Chondrocyte (in vitro differentiated cells): ENCODE measurements at places on chromosomes 4 and X. TPM values are rescaled to one million over a fixed set of nuclear protein-coding genes. Genes with fewer than 3 reads are reported as not detected.

SMR3A gene
- total RNA-seq: not detected in 3 replicates

DNA sequence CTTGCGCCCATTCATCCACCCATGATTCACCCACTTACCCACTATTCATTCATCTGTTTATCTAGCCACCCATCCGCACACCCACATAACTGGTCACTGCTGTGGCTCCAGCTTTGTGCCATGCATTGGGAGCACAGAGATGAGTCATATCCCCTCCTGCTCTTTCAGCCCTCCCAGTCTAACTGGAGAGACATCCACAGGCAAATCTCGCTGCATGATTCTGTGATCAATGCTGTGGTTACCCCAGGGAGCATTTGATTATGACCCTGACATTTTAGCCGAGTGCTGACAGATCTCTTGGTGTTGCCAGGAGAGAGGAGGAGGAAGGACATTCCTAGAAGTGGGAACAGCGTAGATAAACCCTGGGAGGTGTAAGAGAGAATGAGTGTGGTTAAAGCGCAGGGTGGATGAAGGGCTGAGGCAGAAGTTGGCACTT lies 10.4 kb upstream of the PORCN start:
- DNase-seq: peak; percentile 4

PNCK gene
- total RNA-seq: 3.2 to 3.8 TPM (median 3.5 TPM) in 3 replicates

- DNase-seq: no peak
Measured at GRCh38 chrX:42420426-42420825, 357.5 kb downstream of the PPP1R2C start.

GRCh38 chr4:21571100-21571499 lies 377.5 kb downstream of the KCNIP4 start:
- no peak for DNase-seq

GRCh38 chrX:24242649-24243175 lies 71.2 kb downstream of the SUPT20HL2 start:
- DNase-seq: no peak

ZAR1 gene
- not detected in 3 replicates for total RNA-seq

DNA sequence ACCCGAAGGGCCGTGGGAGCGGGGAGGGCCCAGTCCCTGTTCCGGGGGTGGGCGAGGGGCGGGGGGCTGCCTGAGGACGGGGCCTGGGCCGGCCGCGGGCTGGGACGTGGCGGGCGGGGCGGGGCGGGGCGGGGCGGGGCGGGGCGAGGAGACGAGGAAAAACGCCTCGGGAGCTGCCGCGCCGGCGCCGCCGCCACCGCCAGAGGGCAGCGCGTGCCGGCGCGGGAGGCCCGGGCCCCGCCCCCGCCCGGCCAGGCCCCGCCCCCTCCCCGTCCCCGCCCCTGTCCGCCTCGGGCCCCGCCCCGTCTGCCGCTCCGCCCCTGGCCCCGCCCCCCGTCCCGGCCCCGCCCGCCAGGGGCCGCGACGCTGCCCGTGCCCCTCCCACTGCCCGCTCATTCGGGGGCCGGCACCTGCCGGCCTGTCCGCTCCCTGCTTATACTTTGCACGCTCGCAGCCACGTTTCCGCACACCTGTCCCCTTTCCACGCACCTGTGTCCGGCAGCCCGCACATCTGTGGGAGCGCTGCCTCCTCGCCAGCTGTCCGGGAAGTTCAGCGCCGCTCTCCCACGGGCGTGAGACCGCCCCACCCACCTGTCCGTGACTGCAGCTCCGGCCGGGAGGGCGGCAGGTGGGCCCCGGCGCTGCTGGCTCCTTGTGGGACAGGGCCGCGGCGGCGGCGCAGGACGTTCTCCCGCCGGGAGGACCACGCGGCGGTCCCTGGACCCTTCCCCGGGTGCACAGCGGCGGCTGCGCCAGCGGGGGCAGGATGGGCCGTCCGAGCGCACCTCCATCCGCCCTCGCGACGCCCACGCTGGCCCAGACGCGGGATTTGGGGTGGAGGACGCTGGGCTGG lies 1.7 kb upstream of the FGFRL1 start:
- DNase-seq: no peak

DNA sequence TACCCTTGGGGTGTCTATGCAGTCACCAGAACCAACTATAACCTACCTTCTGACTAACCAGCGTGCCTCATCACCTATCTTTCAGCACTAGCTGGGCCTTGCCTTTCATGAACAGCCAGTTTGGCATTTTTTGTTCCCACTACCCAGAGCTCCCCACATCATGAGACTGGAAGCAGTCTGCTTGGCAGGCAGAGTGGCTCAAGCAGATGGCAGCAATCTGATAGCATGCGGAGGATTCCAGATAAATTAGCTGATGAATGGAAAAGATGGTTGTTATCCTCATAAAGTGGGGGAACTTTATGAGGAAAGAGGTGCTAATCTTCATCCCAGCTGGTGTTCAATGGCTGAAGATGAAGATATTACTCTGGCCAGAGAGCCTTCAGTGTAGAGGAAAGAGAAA lies 243.2 kb upstream of the EDA2R start:
- no peak for DNase-seq

GRCh38 chr4:37675587-37676290 lies 10.4 kb downstream of the RELL1 start:
- DNase-seq: no peak

- DNase-seq: no peak
Measured at GRCh38 chr4:36574816-36575215, 293.4 kb downstream of the DTHD1 start.

DNA sequence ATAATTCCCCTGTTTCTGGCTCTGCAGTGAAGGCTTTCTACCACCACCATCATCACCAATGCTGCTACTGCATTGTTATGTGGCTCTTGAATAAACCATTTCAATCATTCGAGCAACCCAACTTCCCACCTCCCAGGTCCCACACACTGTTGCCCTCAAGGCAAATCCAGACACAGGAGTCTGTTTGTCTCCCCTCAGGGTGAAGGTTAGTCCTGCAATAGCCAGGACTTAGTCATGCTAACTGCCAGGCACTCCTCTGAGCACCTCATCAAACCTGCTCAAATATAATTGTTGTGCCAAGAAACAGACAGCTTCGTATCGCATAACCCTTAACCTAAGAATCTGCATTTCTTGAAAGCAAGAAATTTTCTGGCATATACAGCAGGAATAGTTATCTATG lies 213.2 kb downstream of the KDR start:
- no peak for DNase-seq

F9 gene
- total RNA-seq: not detected in 3 replicates

HEPH gene
- 0.50 to 9.0 TPM (median 0.59 TPM) in 3 replicates for total RNA-seq

SYTL4 gene
- 5.3 to 10.8 TPM (median 5.9 TPM) in 3 replicates for total RNA-seq

GRCh38 chr4:147683188-147683591 lies 773 bp downstream of the PRMT9 start:
- no peak for DNase-seq

DNA sequence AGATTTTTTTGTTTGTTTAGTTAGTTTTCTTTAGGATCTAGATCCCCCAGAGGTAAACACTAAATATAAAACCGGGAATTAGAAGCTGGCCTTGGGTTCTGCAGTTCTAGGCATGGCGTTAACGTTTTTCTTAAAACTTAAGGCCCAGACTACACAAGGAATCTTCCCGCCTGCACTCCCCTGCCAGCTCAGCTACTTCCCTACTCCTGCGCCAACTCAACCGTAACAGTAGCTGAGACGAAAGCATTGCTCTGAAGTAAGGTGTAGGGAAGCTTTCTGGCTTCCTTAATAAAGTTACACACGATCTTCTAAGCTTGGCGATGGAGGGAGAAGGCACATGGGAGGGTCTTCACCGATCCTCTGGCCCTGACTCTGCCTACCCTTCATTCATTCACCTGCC lies 37.1 kb downstream of the CPE start:
- no peak for DNase-seq

SSX4 gene
- not detected in 3 replicates for total RNA-seq

HTR2C gene
- total RNA-seq: not detected in 3 replicates

GRCh38 chr4:127616898-127617297 lies 15.9 kb upstream of the INTU start:
- DNase-seq: no peak

DNA sequence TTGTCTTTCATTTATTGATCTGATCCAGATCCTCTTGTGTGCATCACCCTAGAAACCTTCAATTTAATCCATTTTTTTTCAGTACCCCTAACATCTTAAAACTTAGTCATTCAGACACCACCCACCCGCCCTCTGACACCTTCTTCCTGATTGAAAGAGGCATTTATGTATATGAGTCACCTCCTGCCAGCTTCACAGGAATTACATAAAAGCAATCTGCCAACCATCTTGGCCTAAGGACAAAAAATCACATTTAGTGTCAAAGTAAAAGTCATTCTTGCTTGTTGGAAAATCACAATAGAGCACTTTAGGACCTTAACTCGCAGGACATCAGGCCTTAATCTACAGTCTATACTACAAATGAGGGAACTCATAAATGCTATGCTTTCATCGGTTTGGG lies 52.1 kb downstream of the NDST3 start:
- DNase-seq: no peak

DNA sequence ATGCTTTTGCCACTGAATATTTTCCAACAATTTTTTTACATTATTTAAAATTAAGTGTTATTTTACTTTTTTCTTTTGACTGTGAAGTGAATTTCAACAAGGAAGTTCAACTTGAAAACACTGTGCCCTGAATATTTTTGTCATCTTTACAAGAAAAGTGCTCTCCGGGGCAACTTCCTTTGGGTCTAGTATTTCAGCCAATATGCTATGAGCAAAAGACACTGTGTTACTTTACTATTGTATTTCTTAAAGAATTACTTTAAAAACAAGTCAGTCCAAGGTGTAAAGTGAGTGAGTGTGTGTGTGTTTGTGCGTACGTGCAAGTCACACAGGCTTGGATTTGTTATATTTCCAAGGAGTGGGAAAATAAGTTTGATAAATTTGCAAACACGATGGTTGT lies 7.6 kb upstream of the USP53 start:
- no peak for DNase-seq

- DNase-seq: no peak
Measured at GRCh38 chr4:53365121-53365485, 758 bp downstream of the SCFD2 start.

DNA sequence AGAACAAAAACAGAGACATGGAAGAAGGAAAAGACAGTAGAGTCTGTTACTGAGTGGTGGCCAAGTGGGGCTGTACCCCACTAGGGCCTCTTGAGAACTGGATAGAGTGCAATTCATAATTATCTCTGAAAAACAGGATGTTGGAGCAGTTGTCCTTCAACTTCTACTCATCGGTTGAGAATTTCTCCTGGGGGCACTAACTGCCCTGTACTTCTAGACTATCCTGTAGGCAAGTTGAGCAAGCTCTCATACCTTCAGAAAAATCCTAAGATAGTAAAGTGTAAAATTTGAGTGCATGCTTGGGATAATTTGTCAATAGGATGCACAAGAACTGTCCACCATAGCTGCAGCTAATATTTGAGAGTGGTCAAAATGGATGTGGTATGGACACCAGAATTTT lies 179.7 kb upstream of the CNKSR2 start:
- DNase-seq: no peak

GRCh38 chr4:101232074-101232776 lies 115.1 kb downstream of the PPP3CA start:
- no peak for DNase-seq

EIF1AX gene
- total RNA-seq: 55.0 to 81.0 TPM (median 60.5 TPM) in 3 replicates

LONRF3 gene
- 0.07 to 0.10 TPM in 2 of 3 replicates, not detected in the other for total RNA-seq

TMEM255A gene
- 0.10 to 0.15 TPM in 2 of 3 replicates, not detected in the other for total RNA-seq

RHOXF1 gene
- total RNA-seq: not detected in 3 replicates

MRPL1 gene
- total RNA-seq: 21.9 to 26.1 TPM (median 22.5 TPM) in 3 replicates

AR gene
- total RNA-seq: 3.3 to 4.2 TPM (median 4.0 TPM) in 3 replicates

TMEM35A gene
- 0.62 to 0.92 TPM (median 0.85 TPM) in 3 replicates for total RNA-seq

- no peak for DNase-seq
Measured at GRCh38 chr4:23866450-23867075, 23.3 kb downstream of the PPARGC1A start.

PDLIM3 gene
- total RNA-seq: 14.3 to 68.5 TPM (median 63.0 TPM) in 3 replicates

ANOS1 gene
- total RNA-seq: 9.6 to 23.1 TPM (median 22.3 TPM) in 3 replicates

DNA sequence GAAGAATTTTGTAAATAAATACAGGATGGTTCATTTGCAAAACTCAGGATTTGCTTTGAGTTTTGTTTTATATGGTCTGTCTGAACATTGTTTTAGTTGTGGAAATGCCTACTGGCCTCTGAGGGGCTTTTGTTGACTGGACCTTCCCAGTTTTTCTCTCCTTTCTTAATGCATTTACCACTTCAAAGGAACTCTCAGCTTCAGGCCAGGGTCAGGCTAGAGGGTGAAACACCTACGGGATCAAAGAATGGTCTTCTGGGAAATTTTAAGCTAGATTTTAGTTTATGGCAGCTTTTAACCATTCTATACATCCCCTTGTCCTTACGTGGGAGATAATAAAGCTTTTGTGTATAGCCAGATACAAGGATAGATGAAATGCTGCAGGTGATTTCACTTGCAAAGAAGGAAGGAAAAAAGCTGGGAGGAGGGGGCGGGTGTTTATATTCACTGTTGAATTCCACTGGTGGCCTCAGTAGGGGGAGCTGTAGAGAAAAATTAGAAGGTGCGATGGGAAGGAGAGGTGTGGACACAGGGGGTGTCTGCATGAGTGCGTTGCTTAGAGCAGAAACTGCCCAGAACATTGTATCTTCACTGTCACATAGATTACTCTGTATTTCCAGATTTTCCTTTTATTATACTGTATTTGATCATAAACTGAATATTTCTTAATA lies 151.8 kb downstream of the TSPAN5 start:
- DNase-seq: no peak

DNA sequence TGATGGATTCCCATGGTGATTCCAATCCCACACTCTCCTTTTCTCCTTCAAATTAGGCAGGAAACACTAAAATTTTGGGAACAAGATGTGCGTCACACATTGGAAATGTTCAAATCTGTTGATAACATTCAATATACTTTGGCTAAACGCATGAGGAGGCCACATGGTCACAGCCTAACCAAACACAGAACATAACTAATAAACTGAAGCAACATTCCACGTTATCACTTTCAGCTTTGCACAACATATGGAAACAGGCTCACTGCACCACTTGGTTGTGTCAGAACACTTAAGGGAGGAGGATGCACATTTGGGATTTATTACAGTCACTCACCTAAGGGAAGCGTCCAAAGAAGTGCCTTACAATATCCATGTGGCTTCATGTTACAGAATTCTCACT lies 4.7 kb downstream of the SH3RF1 start:
- DNase-seq: no peak

GRCh38 chrX:151754047-151754429 lies 19.5 kb downstream of the CNGA2 start:
- no peak for DNase-seq

UGT2B11 gene
- not detected in 3 replicates for total RNA-seq

RTL3 gene
- 0.22 to 0.28 TPM (median 0.24 TPM) in 3 replicates for total RNA-seq

- DNase-seq: no peak
Measured at GRCh38 chr4:161197912-161198311, 965.9 kb downstream of the FSTL5 start.

DNA sequence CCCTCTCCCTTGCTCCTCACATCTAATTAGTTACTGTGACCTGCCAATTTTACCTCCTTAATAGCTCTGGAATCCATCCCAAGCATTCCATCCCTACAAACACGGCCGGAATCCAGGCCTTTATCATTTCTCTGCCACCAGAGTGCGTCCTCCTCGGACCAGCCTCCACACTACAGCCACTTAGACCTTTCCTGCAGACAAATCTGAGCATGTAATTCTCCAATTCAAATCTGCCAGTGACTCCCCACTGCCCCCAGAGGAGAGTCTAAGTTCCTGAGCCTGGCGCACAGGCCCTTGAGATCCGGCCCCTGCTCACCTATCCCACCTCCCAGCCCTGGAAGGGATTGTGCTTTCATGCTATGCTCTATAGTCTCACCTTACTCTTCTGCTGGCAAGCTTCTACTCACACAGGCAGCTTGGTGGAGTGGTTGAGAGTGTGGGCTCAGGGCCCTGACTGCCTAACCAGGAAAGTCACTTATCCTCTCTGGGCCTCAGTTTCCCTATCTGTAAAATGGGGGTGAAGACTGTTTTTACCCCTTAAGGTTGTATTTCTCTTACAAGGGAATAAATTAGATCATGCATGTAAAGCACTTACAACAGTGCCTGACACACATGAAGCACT lies 31.2 kb downstream of the PJA1 start:
- DNase-seq: no peak

MGARP gene
- 2.6 to 3.5 TPM (median 3.4 TPM) in 3 replicates for total RNA-seq
